ENCODE measurements at places on chromosomes 4 and X.

DNA sequence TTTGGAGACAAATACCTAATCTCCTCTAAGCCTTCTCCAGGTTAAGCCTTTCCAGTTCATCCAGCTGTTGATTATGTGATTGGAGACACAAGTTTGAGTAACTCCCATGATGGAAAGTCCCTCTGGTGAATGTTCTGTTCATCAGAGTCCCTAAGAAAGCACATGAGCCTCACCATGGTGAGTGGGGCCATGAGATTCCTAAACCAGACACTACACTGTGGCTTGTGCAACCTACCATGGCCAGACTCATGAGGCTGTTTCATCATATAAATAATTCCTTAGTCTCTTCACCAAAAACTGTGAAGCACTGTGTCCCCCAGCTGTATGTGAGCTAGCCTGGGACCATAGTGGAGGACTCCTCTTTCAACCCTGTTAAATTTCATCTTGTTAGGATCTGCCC lies 14.4 kb downstream of the PKD2 start:
- no peak overlapping the region for H3K27ac ChIP-seq
- no peak for DNase-seq
- H3K36me3 ChIP-seq = peaks cover 34% of the 10 kb centered on the region
- no peaks in the 10 kb centered on the region for H3K27me3 ChIP-seq
- peaks cover 39% of the 10 kb centered on the region for H3K4me1 ChIP-seq

GRCh38 chr4:9947168-9948062 lies 73.9 kb downstream of the SLC2A9 start:
- no peaks in the 10 kb centered on the region for H3K4me1 ChIP-seq
- no peak overlapping the region for H3K4me3 ChIP-seq
- no peaks in the 10 kb centered on the region for H3K36me3 ChIP-seq
- H3K27me3 ChIP-seq = peaks cover 27% of the 10 kb centered on the region

DNA sequence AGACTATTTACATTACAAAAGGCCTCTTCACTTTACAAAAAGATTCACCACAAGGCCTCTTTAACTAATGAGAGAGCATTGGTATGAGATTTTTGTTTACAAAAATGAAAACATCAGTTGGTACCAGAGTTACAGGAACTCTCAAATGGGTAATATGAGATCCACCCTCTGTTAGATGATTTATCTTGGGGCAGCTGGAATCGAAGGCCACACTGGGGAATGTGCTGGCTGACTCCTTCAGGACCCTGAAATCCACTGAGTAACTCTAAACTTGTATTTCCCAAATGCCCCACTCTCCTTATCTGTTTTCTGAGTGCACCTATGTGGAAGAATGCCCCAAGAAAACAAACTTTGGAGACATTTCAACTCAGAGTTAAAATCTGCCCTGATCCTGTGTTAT lies 232.9 kb upstream of the F9 start:
- H3K36me3 ChIP-seq = no peaks in the 10 kb centered on the region
- H3K4me1 ChIP-seq = no peaks in the 10 kb centered on the region

GRCh38 chr4:53682196-53682595 lies 90.9 kb upstream of the LNX1 start:
- peaks cover under 1% of the 10 kb centered on the region for H3K27me3 ChIP-seq
- no peak overlapping the region for H3K27ac ChIP-seq
- peaks cover 14% of the 10 kb centered on the region for H3K4me1 ChIP-seq
- no peaks in the 10 kb centered on the region for H3K36me3 ChIP-seq
- no peak overlapping the region for H3K4me3 ChIP-seq

- H3K27ac ChIP-seq = no peak overlapping the region
- no peak for DNase-seq
- no peaks in the 10 kb centered on the region for H3K36me3 ChIP-seq
These were observed 2.9 kb downstream of the ARHGAP4 start for GRCh38 chrX:153922932-153923857.

DNA sequence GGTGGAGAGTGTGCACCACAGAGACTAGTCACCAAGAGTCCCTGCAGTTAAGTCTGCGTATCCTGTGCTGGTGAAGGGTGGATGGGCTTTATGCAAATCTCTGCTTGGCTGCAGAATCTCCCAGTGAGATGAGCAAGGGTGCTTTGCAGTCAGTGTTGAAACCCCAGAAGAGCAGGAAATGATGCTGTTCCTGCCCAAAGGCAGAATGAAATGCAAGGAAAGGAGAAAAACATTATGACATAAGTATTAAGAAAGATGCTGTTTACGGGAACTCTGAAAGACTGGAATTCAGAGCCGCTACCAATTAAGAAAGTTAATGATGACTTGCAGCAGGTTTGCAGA lies 25.4 kb upstream of the ACSL1 start:
- no peak overlapping the region for H3K4me3 ChIP-seq
- no peak for DNase-seq
- no peak overlapping the region for H3K27ac ChIP-seq
- H3K27me3 ChIP-seq = peaks cover 25% of the 10 kb centered on the region
- no peaks in the 10 kb centered on the region for H3K36me3 ChIP-seq
- H3K4me1 ChIP-seq = no peaks in the 10 kb centered on the region

GRCh38 chrX:38718311-38718710 lies 82.9 kb upstream of the MID1IP1 start:
- H3K4me3 ChIP-seq = no peak overlapping the region
- H3K27me3 ChIP-seq = no peaks in the 10 kb centered on the region
- H3K4me1 ChIP-seq = no peaks in the 10 kb centered on the region
- H3K27ac ChIP-seq = no peak overlapping the region

GRCh38 chrX:42054256-42054655 lies 130.9 kb upstream of the CASK start:
- H3K36me3 ChIP-seq = no peaks in the 10 kb centered on the region
- H3K4me3 ChIP-seq = no peak overlapping the region
- H3K4me1 ChIP-seq = no peaks in the 10 kb centered on the region
- H3K27me3 ChIP-seq = no peaks in the 10 kb centered on the region
- DNase-seq = no peak
- no peak overlapping the region for H3K27ac ChIP-seq

DNA sequence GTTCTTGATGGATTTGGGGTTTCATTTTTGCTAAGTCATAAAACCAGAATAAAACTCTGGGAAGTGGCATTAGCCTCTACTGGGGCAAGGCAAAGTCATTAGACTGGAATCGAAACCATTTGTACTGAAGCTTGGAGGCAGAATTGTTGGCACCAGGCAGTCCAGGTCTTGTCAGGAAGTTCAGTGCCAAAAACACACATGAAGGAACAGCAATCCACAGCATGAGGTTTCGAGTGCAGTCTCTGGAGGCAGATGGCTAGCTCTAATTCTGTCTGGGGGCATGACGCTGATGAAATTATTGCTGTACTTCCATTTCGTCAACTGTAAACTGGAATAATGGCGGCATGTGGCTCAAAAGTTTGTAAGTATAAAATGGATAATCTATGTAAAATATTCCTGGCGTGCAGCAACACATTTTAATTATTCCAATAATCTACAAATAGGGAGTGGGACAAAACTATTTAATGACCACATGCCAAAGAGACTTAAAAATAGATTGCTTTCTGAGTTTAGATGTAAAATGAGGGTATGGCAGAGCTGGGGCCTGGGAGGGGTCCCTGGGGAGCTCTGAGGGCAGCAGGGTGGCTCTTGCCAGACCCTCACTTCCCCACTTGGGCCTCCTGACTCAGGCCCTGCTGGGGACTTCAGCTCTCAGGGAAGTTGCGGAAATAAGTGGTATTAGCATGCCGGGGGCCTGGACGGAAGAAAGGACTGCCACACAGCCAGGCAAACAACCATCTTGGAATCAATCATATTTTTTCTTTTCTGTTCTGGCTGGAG lies 18.8 kb upstream of the CENPU start:
- H3K4me1 ChIP-seq = peaks cover 31% of the 10 kb centered on the region
- H3K27me3 ChIP-seq = no peaks in the 10 kb centered on the region
- peaks cover 10% of the 10 kb centered on the region for H3K36me3 ChIP-seq
- DNase-seq = no peak
- H3K27ac ChIP-seq = no peak overlapping the region

All from mesothelial cell of epicardium (in vitro differentiated cells).